NCI-H1048 (cell line): ENCODE measurements at places on chromosomes 7 and 10.
A peak's percentile ranks its signal among the peaks of the same experiment; 100 is the strongest.

DNA sequence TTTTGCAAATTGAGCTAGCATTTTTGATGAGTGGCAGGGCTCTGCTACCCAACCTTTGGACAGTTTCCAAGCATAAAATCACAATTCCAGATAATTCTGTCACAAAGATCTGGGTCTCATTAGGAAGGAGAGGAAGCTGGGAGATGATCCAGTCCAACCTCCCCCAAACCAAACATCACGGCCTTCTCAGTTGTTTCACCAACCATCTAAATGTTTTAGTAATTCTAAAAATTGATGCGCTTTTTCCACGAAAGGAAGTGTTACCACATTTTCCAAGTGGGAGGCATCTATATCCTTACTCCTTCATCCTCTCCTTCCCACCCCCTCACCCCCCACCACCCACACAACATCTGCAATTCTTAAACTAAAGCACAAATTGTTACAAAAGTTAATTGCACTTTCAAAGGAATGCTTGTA is 108.3 kb downstream of the EGFR start:
- DNase-seq: no peak

- no peak for DNase-seq
Measured at GRCh38 chr10:72229261-72230251, 13.5 kb upstream of the ASCC1 start.

- DNase-seq: no peak
Measured at GRCh38 chr7:107726356-107727130, 17.4 kb upstream of the CBLL1 start.

DNA sequence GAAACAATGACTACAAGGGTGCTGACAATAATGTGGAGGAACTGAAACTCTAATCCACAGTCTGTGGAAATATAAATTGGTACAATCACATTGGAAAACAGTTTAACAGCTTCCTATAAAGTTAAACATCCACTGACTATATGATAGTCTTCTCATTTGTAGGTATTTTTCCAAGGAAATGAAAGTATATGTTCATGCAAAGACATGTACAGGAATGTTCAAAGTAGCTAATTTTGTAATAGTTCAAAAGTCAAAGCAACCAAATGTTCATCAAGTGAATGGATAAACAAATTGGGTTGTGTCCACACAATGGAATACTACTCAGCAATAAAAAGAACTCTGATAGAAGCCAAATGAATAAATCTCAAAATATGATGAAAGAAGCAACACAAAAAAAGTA is 626.0 kb upstream of the IGFBP3 start:
- no peak for DNase-seq

DNA sequence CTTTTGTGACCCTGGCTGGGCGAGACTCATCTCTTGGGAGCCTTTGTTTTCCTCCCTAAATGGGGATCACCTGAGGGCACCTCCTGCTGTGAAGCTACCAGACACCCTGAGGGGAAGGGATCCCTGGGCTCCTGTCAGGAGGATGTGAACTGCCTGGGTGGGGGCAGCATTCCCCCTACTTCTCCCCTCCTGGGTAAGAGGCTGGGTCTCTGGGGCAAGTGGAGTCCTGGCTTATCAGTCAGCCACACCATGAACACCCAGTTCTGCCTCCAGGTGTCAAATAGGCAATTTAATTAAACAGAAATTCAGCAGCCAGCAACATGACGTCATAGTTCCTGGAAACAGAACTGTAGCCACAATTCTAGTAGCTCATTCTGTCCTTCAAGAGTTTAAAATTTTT is 97.7 kb upstream of the RET start:
- DNase-seq: no peak

GRCh38 chr7:124030964-124031363 is 1.9 kb downstream of the TMEM229A start:
- no peak for DNase-seq

- no peak for DNase-seq
Measured at GRCh38 chr10:113859261-113859660, 4.8 kb downstream of the NHLRC2 start.

DNA sequence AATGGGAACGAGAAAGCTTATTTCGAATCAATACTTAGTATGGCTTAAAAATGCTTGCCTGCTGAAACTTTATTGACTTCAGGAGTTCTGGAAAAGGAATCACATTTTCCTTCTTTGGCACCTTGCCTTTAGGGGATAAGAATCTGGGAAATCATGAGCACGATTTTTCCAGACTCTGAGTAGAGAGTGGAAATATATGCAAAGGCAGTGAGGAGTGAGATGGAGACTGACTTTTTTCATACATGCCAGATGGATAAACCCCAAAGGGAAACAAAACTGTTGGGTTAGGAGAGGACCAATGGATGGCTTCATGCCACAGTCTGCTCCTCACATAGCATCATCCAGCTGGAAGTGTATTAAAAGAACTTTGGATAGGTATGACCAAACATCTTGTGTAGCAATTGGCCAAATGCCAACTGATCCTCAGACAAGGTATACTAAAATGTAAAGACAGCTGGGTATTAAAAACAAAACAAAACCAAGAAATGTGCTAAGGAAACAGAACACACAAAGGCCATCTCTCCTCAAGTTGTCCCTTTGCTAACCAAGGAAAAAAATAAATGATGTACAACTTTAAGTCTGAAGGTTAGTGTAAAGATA is 1.7 kb downstream of the COL28A1 start:
- no peak for DNase-seq

- peak; percentile 51 for DNase-seq
Measured at GRCh38 chr10:99532687-99533495, at the start of gene NKX2-3. NKX2-3 (plus strand) TSS chr10:99532942; CDS start chr10:99533132, 190 bp downstream.

- no peak for DNase-seq
Measured at GRCh38 chr10:385571-386300, 250.5 kb downstream of the ZMYND11 start.

GRCh38 chr7:28408105-28408959 is 4.0 kb upstream of the CREB5 start:
- DNase-seq: no peak

GRCh38 chr10:100570506-100570905 is 34.8 kb downstream of the HIF1AN start:
- no peak for DNase-seq

GRCh38 chr7:122143376-122143750 is 686 bp downstream of the AASS start:
- no peak for DNase-seq

- no peak for DNase-seq
Measured at GRCh38 chr10:49083261-49083660, 32.1 kb downstream of the VSTM4 start.

- no peak for DNase-seq
Measured at GRCh38 chr10:97182288-97182990, 3.3 kb downstream of the SLIT1 start.

DNA sequence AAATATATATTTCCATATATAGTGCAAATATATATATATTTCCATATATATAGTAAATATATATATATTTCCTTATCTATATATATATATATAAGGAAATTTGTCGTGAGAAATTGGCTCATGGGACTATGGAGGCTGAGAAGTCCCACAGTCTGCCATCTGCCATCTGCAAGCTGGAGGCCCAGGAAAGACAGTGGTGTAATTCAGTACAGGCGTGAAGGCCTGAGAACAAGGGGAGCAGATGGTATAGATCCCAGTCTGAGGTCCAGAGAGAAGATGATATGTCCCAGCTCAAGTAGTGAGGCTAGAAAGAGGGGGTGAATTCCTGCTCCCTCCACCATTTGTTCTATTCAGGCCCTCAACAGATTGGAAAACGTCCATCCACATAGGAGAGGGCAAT is 78.9 kb downstream of the MTPN start:
- no peak for DNase-seq

- no peak for DNase-seq
Measured at GRCh38 chr7:106381252-106381651, 96.5 kb upstream of the NAMPT start.

DNA sequence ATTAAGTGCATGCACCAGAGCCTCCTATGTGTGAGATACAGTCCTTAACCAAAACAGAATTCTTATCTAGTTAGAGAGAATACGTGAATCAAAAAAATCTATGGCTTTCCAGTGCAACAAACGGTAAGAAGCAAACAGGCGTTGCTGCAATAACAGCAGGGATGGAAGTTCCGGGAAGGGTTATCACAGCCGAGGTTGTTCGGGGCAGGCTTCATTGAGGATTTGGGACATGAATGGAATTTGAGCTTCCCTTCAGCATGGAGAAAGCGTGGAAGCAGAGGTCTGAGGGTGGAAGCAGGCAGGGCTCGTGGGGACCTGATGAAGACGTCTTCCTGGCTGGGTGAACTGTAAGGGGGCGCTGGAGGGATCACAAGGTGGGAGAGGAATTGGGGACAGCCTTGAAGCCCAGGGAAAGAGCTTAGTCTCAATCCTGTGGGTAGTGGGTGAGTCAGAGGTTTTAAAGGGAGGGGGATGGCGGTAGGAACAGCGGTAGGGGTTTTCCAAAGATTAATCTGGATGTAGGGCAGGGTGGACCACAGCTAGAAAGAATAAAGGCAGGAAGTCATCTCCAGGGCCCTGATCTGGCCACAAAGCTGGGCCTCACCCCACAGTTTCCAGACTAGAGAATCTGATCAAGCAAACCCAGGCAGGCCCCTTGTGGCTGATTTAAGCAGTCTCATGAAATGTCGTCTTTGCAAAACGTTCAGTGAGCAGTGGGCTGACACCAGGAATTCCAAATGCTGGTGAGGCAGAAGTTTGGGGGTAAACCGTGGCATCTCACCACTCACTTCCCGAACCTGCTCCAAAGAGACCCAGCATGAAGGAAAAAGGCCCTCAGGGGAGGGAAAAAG is 65.1 kb downstream of the CALML3 start:
- no peak for DNase-seq

- DNase-seq: no peak
Measured at GRCh38 chr7:142098004-142098403, 13.5 kb upstream of the MGAM2 start.

GRCh38 chr10:14586901-14587300 is 187.8 kb downstream of the FAM107B start:
- DNase-seq: no peak

DNA sequence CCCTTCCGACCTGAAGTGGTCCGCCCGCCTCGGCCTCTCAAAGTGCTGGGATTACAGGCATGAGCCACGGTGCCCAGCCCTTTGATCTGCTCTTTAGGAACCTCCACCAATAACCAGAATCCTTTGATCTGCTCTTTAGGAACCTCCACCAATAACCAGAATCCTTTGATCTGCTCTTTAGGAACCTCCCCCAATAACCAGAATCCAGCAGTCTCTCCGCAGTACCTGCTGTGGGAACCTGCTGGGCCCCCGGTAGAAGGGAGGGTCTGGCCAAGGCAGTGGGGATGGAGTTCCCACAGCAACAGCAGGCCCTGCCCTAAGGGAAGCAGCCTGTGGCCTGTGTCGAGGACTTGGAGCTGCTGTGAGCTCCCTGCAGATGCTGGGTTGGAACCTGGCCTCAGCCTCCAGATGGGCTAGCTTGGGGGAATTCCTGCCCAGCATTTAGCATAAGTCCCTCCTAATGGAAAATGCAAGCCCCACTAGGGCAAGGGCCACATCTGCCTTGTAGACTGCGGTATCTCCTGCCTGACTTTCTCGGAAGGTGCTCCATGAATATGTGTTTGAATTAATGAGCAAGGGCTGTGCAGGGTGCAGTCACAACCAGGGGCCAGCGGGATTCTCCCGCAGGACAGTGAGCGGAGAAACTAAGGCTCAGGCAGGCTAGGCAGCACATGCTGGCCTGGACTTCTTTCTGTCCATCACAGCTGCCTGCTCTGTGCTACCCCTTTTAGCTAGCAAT is 165.8 kb downstream of the UBE2H start:
- DNase-seq: no peak

DNA sequence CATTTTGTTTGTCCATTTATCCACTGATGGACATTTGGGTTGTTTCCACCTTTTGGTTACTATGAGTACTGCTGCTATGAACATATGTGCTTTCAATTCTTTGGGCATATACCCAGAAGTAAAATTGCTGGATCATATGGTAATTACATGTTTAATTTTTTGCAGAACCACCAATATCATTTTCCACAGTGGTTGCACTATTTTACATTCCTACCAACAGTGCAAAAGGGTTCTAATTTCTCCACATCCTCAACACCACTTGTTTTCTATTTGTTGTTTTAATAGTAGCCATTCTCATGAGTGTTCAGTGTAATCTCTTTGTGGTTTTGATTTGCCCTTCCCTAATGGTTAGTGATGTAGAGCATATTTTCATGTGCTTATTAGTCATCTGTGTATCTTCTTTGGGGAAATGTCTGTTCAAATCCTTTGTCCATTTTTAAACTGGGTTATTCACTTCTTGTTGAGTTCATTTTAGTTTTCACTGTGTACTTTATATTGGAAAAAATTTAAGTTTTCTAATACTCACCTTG is 101.9 kb downstream of the HIBADH start:
- no peak for DNase-seq

GRCh38 chr7:37196676-37197075 is 252.0 kb downstream of the ELMO1 start:
- no peak for DNase-seq

DNA sequence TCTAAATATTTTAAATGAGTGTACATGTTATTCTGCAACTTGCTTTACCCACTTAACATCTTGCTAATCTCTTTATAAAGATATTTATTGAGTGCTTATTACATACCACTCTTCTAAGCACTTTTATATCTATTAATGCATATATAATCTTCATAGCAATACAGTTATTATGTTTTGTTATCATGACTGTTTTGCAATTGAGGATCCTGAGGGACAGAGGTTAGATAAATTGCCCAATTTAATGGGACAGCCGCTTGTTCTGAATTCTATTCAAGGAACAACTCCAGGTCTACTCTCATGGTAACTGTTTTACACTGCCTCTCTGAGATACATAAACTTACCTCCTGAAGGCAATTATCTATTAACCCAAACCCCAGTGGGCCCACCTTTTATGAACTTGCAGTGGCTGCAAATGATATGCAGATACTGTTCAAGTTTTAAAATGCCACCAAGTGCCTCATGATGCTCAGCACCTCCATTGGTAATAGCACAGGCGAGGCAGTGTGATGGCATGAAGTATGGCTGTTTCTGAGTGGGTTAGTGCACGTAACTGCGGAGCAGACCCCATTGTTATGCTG is 60.5 kb downstream of the PON1 start:
- no peak for DNase-seq

DNA sequence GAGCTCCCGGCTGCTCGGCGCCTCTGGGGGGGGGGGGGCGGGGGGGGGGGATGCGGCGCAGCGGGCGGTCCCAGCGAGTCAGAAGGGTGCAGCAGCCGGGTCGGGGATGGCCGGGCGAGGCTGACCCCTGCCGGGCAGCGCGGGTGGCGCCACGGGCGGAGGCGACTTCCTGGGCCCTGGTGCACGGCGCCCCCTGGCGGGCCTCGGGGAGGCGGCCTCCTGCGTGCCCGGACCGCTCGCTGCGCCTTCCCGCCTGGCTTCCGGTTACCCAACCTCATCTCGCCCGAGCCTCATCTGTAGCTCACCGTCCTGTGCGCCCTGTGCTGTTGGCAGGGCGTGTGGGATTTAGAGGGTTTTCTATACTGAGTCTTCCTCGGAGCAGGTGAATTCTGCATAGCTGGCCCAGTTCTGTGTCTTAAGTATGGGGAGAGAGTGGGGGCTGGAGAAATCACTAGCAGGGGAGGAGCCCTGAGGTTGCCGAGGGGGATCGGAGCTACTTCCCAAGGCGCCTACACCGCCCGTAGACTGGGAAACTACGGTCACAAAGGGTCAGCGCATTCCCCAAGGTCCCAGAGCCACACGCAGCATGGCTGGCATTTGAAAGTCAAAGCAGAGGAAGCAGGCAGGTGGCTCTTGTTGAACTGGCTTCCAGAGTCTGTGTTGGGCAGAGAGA is 28.3 kb upstream of the WDFY4 start:
- peak; percentile 19 for DNase-seq
